ENCODE measurements at places on chromosomes 2 and 18.

GRCh38 chr18:54069729-54070128 lies 154.7 kb downstream of the MBD2 start:
- DNase-seq: no peak

DNA sequence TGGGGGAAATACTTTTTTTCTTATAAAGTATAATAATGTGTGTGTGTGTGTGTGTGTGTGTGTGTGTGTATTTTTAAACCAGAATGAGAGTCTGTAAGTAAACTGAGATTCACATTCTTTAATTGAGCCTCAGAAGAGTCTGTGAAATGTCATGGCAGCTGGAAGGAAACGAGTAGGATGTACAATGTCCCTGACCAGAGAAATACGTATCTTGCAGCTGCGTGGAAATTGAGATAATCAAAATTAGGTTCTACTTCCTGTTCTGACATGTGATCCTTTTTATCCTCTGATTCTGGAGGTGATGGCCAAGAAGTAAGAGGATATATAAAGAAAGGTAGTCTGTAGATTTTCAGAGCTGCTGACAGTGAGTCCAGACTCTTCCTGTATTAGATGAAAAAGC lies 50.0 kb downstream of the SH3RF3 start:
- DNase-seq: no peak

DNA sequence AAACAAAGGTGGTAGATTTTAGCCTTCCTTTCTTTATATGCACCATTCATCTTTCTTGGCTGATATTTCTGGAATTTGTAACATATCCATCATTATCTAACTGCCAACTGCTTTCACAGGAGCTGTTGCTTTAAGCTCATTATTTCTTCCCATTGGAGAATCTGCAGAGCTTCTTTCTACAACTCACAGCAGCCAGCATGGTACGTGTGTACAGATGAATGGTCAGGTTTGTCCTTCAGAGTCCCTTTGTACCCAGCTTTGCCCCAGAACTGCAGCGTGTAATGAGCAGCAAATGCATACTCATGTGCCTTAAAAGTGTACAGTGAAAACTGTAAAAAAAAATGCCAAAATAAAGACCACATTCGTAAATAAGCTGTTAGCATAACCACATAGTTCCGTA lies 260.9 kb downstream of the FIGN start:
- no peak for DNase-seq

GRCh38 chr2:138767101-138767500 lies 13.1 kb downstream of the NXPH2 start:
- no peak for DNase-seq

DNA sequence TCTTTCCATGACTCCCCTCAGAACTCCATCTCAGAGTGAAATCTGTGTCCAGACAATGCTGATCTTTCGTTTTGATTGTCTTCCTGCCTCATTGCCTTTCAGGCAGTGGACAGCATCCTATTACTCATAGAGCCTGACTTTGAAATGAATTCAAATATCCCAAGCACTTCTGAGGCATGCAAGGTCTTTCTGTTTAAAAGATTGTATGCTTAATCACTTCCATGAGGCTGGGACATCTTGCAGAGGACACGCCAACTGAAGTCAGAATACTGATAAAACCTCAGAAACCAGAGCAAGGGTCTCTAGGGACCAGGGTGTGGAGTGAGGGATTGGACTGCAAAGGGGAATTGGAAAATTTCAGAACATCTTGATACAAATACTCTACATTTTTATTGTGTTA lies 836.5 kb upstream of the ID2 start:
- no peak for DNase-seq

Measured in germinal center (tissue), 1 donor.